ENCODE measurements at places on chromosomes 16 and 17. TPM values are rescaled to one million over a fixed set of nuclear protein-coding genes. Genes with fewer than 3 reads are reported as not detected.

Gene SLC16A11
- total RNA-seq: 0.89 TPM

Gene OTOP3
- total RNA-seq: not detected

DNA sequence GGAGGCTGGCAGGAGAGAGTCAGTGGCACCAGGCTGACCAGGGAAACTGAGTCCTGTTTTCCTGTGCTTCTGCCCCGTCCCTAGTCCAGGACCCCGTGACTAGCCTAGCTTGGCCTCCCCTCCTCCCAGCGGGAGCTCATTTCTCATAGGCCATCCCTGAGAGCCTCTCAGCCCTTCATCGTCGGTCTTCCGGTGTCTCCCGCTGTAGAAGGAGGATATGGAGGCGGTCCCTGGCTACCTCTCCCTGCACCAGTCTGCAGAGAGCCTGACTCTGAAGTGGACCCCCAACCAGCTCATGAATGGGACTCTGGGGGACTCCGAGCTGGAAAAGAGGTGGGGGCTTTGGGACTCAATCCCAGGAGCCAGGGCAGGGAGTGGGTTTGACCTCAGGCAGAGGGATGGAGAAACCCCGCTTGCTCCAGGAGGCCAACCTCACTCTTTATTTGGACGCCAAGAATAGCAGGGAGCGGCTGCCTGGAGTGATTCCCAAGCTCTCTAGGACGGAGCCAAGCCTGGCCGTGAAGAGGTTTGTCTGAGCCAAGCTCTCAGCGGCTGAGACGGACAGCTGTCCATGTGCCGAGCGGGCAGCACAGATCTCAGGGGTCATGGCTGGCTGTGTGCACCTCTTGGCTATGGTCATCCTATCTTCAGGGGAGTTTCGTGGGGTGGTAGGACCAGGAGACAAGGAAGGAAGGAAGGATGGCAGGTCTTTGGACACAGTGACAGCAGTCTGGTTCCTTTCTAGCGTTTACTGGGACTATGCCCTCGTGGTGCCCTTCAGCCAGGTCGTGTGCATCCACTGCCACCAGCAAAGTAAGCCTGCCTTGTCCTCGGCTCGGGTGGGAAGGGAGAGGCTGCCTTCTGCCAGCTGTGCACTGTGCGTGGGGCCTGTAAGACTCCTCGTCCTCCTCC, 26.8 kb downstream of the SGSM2 start:
- no peak for DNase-seq

Gene TMIGD1
- total RNA-seq: not detected

Gene DRC3
- total RNA-seq: 5.8 TPM

GRCh38 chr16:12300490-12300889, 324.0 kb downstream of the SNX29 start:
- no peak for DNase-seq

- DNase-seq: no peak
These were observed 6.9 kb upstream of the KRT19 start for GRCh38 chr17:41534899-41535546.

Gene TPPP3
- 12.5 TPM for total RNA-seq

DNA sequence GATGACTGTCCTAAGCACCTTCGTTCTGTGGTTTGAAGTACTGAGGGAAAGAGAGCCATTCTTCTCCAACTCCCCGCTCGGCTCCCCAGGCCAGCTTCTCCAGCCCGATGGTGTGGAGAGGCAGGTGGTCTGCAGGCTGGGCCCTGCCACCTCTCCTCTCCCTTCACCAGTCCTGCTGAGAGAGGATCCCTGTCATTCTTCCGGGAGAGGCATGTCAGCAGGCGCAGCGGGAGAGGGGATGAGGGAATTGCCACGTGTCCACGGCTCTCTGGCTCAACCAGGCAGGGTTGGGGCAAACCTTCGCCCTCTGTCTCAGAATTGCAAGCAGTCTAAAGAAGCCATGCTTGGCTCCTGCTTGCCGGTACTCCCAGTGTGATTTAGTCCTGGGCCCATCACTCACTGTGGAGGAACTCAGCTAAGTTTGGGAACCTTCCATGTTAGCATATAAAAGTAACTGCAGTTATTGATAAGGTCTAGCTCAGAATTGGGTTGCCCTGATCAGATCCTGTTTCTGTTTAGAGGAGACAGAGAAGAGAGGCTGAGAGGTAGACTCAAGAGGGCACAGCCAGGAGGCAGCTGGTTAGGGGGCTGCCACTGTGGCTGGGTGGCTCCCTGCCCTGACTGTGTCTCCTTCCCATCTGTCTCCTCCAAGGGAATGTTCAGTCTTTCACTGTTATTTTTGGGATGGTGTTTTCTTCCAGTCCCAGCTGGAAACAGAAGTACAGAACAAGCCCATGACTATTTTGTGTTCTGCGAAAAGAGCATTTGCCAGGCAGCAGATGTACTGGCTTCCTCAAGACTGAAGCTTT, 17.4 kb downstream of the HS3ST3B1 start:
- DNase-seq: no peak

DNA sequence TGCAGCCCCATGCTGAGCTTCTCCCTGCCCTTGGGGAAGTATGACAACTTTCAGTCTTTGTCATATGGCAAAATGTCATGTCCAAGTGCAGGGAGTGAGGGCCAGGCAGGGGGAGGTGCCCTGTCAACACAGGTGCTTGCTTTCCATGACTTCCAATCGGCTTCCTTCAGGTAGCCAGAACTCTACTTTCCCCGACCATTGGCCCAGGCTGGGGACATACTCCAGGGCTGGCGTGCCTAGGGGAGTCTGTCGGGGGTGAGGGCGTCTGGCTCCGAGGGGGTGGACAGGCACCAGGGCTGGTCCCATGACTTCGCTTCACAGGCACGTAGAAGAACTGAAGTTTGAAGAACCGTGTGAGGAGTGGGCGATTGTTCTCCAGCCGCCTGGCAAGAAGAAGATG, 19.8 kb upstream of the PIK3R6 start:
- DNase-seq: no peak

Gene KRT25
- not detected for total RNA-seq

Gene BRIP1
- 0.53 TPM for total RNA-seq

GRCh38 chr16:75265911-75266701, 14.7 kb upstream of the BCAR1 start:
- peak; percentile 83 for DNase-seq

GRCh38 chr16:80274576-80275191, 266.1 kb upstream of the DYNLRB2 start:
- no peak for DNase-seq

Gene NTN1
- 22.8 TPM for total RNA-seq

DNA sequence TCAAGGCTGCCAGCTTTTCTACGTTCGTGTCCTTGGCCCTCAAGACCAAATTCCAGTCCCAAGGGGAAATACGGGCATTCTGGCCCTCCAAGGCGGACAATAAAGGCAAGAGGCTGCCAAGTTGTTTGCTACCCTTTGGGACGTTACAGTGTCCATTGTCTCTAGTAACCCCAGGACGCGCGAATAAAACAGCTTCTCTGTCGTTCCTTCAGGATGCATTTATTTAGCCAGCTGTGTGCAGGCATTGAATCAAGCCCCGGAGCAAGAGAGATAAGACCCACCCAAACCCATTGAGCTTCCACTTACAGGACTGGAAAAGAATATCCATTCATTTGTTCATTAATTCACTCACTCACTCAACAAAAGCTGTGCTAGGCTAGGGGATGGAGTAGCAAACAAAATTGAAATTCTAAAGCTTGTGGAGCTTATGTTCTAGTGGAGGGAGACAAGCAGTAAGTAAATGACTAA, 656 bp downstream of the MRPL58 start:
- DNase-seq: no peak

GRCh38 chr16:87196661-87197060, 120.5 kb downstream of the C16orf95 start:
- DNase-seq: peak; percentile 17

GRCh38 chr17:66468241-66469087, 166.1 kb downstream of the PRKCA start:
- no peak for DNase-seq

- no peak for DNase-seq
These were observed 92.7 kb downstream of the WSCD1 start for GRCh38 chr17:6162892-6163291.

GRCh38 chr16:83899272-83899897, 470 bp downstream of the MLYCD start:
- no peak for DNase-seq

DNA sequence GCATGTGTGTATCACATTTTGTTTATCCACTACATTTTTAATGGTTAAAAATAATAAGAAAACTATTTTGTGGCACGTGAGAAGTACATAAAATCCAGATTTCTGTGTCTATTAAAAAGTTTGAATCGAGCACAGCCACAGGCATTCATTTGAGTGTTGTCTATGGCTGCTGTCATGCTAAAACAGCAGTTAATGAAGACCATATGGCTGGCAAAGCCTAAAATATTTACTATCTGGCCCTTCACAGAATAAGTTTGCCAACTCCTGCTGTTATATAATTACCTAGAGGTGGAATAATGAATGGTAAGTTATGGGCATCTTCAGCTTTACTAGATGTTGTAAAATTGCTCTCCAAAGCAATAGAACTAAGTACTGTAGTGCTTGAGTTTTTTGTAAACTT, 30.5 kb downstream of the TMEM98 start:
- DNase-seq: no peak

Gene LRRC75A
- 7.0 TPM for total RNA-seq
